Thoracic aorta (tissue), 2 donors: ENCODE measurements at places on chromosomes 7 and 10. TPM values are rescaled to one million over a fixed set of nuclear protein-coding genes. Genes with fewer than 3 reads are reported as not detected.

DNA sequence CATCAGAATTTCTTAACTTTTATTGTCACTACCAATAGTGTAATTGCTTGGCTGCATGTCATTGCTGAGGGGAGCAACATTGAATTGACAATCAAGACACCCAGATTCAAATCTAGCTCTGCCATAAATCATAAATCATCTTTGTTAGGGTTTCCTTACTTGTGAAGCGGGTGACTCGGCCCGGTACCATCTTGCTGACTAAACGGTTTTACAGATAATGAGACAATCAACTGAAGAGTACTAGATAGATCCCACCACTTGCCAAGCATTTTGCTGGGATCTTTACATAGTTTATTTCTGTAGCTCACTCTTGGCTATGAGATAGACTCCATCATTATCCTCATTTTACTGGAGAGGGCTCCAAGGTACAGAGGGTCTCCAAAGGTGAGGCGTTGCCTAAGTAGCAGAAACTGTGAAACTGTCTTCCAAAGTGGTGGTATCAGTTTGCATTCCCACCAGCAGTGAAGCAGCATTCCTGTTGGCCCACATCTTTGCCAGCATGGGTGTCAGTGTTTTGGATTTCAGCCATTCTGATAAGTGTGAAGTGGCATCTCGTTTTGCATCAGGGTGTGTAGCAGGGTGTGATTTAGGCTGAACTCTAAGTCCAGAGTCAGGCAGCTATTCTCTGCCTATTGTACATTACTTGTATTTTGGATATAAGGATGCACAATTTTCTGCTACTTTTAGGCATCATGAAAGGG, 168.7 kb upstream of the BMPER start:
- no peak for DNase-seq

- no peak for DNase-seq
These were observed 17.2 kb downstream of the HERPUD2 start for GRCh38 chr7:35677582-35678356.

- no peak for DNase-seq
These were observed 190.8 kb downstream of the TRIL start for GRCh38 chr7:28767356-28767755.

The ABCB1 gene
- total RNA-seq: 10.6 TPM
